Small intestine (tissue), 16 donors: ENCODE measurements at places on chromosomes 3 and 15.

- H3K36me3 ChIP-seq: no peaks in the 10 kb centered on the region
- H3K27ac ChIP-seq: peak overlapping the region; percentile 44
- peak; percentile 69 for DNase-seq
- no peaks in the 10 kb centered on the region for H3K4me1 ChIP-seq
Measured at GRCh38 chr3:170961616-170962400, 53.4 kb upstream of the EIF5A2 start.

DNA sequence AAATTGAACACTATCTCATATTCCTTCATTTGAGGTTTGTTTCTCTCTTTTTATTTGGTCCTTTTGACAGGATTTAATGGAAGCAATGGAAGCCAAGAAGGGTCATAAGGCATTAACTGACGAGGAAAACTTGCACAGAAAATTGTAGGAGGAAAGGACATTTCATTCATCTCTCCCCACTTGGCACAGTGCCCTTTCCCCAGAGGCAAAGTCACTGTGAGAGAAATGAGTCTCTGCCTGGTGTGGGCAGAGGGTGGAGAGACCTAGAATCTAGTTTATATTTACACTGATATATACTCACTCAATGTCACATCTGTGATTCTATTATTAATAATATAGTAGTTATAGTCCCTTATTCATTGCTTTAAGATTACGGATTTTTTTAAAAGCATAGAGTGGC, 324.6 kb upstream of the IL12A start:
- no peak overlapping the region for H3K27ac ChIP-seq
- no peaks in the 10 kb centered on the region for H3K36me3 ChIP-seq
- H3K4me3 ChIP-seq: no peak overlapping the region
- no peak for DNase-seq
- no peaks in the 10 kb centered on the region for H3K27me3 ChIP-seq

- H3K27ac ChIP-seq: peak overlapping the region; percentile 81
- no peak overlapping the region for H3K4me3 ChIP-seq
- H3K27me3 ChIP-seq: no peaks in the 10 kb centered on the region
- peak; percentile 13 for DNase-seq
Measured at GRCh38 chr3:114451561-114452018, 157.8 kb downstream of the TIGIT start.

- DNase-seq: no peak
- peaks cover 6% of the 10 kb centered on the region for H3K4me1 ChIP-seq
- no peaks in the 10 kb centered on the region for H3K27me3 ChIP-seq
Measured at GRCh38 chr3:39388153-39388552, 5.0 kb downstream of the SLC25A38 start.

DNA sequence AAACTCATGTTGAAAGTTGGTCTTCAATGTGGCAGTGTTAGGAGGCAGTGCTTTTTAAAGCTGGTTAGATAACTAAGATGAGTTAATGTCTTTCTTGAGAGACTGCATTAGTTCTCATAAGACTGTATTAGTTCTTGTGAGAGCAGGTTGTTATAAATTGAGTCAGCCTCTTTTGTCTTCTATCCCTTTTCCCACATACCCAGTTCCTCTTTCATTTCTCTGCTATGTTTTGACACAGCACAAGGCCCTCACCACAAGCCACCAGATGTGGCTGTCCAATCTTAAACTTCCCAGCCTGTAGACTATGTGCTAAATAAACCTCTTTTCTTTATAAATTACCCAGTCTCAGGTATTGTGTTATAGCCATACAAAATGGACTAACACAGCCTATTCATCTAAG, 94.6 kb upstream of the SNTN start:
- H3K27ac ChIP-seq: no peak overlapping the region
- H3K36me3 ChIP-seq: no peaks in the 10 kb centered on the region
- no peak overlapping the region for H3K4me3 ChIP-seq
- H3K27me3 ChIP-seq: no peaks in the 10 kb centered on the region
- no peaks in the 10 kb centered on the region for H3K4me1 ChIP-seq

DNA sequence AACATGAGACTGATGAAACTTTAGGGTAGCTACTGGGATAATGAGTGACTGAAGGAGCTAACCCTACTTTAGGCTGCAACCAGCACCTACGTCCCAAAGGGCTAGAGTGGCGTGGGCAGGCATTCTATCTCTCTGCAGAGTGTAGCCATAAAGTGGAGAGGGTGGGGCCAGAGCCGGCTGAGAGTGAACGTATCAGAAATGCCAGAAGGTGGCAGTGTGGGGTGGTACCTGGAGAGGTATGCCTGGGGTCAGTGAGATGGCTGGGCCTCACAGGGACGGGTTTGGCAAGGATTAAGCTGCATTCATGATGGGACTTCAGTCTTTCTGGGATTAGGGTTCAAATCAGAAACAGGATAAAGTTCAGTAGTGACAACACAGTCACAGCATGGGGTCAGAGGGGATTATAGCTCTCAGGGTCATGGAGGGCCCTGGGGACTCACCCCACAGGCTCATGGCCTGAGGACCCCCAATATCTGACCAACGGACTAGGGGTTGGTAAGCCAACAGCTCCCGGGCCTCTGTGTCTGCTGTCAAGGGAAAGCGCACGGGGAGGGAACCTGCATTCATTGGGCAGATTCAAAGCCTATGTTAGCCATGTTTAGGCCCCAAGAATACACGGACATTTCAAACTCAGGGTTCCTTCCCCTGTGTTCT, 86.5 kb upstream of the FOXB1 start:
- H3K36me3 ChIP-seq: no peaks in the 10 kb centered on the region
- H3K4me1 ChIP-seq: no peaks in the 10 kb centered on the region
- no peak overlapping the region for H3K27ac ChIP-seq
- DNase-seq: peak; percentile 78
- H3K27me3 ChIP-seq: no peaks in the 10 kb centered on the region

DNA sequence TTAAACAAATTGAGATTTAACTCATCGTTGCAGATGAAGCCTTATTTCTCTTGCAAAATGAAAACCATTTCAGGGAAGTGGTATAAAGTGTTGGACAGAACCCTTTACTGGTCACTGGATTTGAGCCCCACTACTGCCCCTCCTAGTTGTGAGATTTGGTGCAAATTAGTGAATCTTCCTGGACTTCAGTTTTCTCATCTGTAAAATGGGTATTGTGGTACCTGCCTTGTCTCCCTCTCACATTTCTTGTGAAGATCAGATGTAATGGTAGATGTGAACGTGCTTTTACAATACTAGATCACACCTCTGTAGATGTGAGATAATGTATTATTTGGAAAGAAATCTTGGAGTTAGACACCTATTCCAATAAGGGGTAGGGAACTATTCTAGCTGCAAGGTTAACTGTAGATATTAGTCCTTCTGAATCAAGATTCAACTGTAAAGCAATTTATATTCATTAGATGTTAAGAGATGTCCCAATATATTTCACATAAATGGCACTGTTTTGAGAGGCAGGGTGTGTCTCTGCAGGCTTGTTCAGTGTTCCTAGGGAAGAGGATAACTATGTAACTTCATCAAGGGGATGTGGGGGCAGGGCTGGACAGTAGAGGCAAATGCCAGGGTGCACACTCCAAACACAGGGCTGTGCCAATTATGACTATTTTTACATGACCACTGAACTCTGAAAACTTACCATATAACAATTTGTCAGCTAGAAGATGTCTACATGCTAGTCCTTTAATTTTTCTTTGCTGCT, 112.4 kb upstream of the PFN2 start:
- no peaks in the 10 kb centered on the region for H3K4me1 ChIP-seq
- H3K27me3 ChIP-seq: no peaks in the 10 kb centered on the region
- no peak overlapping the region for H3K4me3 ChIP-seq
- no peaks in the 10 kb centered on the region for H3K36me3 ChIP-seq

DNA sequence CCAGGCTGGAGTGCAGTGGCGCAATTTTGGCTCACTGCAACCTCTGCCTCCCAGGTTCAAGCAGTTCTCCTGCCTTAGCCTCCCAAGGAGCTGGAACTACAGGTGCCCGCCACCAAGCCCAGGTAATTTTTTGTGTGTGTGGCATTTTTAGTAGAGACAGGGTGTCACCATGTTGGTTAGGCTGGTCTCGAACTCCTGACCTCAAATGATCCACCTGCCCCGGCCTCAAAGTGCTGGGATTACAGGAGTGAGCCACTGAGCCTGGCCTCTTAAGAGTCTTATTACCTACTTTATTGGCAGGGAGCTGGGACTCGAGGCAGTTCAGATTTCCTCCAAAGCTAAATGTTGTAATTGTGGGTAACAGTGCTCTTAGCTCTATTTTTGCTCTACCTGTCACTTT, 16.4 kb downstream of the PXYLP1 start:
- no peak overlapping the region for H3K4me3 ChIP-seq
- H3K4me1 ChIP-seq: no peaks in the 10 kb centered on the region
- H3K27ac ChIP-seq: no peak overlapping the region
- H3K27me3 ChIP-seq: no peaks in the 10 kb centered on the region
- H3K36me3 ChIP-seq: no peaks in the 10 kb centered on the region

GRCh38 chr15:62823561-62823960, 219.0 kb upstream of the TPM1 start:
- H3K27me3 ChIP-seq: no peaks in the 10 kb centered on the region
- H3K4me3 ChIP-seq: no peak overlapping the region
- peaks cover 57% of the 10 kb centered on the region for H3K4me1 ChIP-seq
- no peak for DNase-seq
- H3K36me3 ChIP-seq: no peaks in the 10 kb centered on the region
- H3K27ac ChIP-seq: no peak overlapping the region

DNA sequence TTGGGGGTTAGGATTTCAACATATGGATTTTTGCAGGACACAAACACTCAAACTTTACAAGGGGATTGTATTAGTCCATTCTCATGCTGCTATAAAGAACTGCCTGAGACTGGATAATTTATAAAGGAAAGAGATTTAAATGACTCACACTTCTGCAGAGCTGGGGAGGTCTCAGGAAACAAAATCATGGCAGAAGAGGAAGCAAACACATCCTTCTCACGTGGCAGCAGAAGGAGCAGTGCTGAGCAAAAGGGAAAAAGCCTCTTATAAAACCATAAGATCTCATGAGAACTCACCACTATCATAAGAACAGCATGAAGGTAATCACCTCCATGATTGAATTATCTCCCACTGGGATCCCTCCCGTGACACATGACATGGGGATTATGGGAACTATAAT, 1183.1 kb downstream of the ZPLD1 start:
- no peaks in the 10 kb centered on the region for H3K27me3 ChIP-seq
- no peak for DNase-seq
- no peak overlapping the region for H3K4me3 ChIP-seq
- H3K36me3 ChIP-seq: no peaks in the 10 kb centered on the region
- no peaks in the 10 kb centered on the region for H3K4me1 ChIP-seq

DNA sequence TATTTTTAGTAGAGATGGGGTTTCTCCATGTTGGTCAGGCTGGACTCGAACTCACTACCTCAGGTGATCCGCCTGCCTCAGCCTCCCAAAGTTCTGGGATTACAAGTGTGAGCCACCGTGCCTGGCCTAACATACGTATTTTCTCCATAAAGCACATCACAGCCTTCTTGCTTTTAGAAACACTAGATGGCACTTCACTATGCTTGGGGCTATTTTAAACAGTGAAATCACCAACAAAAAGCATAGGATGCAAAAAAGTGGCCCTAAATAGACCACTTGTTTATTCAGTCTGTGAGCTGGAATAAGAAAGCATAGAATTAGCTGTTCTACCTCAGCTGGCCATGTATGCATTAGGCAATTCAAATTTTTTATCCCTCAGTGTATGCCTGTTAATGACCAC, 46.0 kb downstream of the PRICKLE2 start:
- H3K27me3 ChIP-seq: no peaks in the 10 kb centered on the region
- H3K4me3 ChIP-seq: no peak overlapping the region
- peaks cover 6% of the 10 kb centered on the region for H3K4me1 ChIP-seq
- H3K36me3 ChIP-seq: no peaks in the 10 kb centered on the region

GRCh38 chr3:12458901-12459300, 25.4 kb upstream of the TSEN2 start:
- H3K36me3 ChIP-seq: no peaks in the 10 kb centered on the region
- H3K4me1 ChIP-seq: peaks cover 2% of the 10 kb centered on the region
- DNase-seq: no peak
- no peak overlapping the region for H3K4me3 ChIP-seq

DNA sequence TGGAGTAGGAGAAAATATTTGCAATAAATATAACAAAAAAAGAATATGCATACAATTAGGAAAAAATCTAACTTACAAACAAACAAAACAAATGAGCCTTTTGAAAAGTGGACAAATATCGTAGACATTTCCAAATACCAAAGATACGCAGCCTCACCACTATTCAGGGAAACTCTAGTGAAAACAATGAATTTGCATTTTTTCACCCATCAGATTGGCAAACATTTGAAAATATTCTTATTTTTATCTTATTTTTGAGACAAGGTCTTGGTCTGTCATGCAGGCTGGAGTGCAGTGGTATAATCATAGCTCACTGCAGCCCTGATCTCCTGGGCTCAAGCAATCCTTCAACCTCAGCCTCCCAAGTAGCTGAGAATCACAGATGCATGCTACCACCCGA, 15.5 kb downstream of the AP3S2 start:
- H3K4me3 ChIP-seq: no peak overlapping the region
- H3K27me3 ChIP-seq: no peaks in the 10 kb centered on the region
- no peak overlapping the region for H3K27ac ChIP-seq
- H3K4me1 ChIP-seq: no peaks in the 10 kb centered on the region
- H3K36me3 ChIP-seq: peaks cover 1% of the 10 kb centered on the region

- H3K36me3 ChIP-seq: peaks cover 22% of the 10 kb centered on the region
- H3K27me3 ChIP-seq: no peaks in the 10 kb centered on the region
- DNase-seq: peak; percentile 43
- peak overlapping the region; percentile 79 for H3K27ac ChIP-seq
- H3K4me3 ChIP-seq: no peak overlapping the region
Measured at GRCh38 chr15:41934843-41935242, 37.5 kb downstream of the EHD4 start.

DNA sequence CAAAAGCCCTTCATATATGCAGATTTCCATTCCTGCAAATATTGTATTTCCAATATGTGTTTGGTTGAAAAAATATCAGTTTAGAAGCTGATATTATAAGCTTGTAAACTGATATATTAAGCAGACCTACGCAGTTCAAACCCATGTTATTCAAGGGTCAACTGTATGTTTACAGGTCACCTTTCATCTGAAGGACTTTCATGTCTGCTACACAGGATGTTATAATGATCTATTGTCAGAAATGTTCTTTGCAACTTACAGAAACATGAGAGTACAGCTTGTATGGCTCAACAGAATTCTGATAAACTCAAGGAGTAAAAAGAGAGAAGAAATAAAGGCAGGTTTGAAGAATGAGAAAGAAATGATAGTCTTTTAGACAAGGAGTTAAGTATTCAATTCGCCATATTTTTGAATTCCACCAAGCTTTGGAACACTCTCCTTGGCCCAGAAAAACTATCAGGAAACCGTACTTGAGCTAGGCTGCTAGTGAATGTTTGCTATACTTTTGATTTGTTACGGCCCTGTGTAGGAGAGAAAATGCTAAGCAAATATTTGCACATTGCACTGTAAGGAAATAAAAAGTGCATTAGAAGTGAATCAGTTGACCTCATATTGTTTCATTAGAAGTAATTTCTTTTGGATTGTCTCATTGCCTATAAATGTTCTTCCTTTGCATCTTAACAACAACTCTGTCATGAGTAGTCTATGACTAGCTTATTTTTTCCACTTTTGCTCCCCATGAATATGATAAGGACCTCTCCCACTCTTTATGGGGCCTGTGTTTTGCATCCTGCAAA, 81.2 kb downstream of the NEK11 start:
- DNase-seq: no peak
- H3K27me3 ChIP-seq: no peaks in the 10 kb centered on the region
- H3K27ac ChIP-seq: no peak overlapping the region
- no peaks in the 10 kb centered on the region for H3K36me3 ChIP-seq
- no peaks in the 10 kb centered on the region for H3K4me1 ChIP-seq
